ENCODE measurements at places on chromosomes 2 and 18.

- no peak for DNase-seq
Observed at GRCh38 chr2:17627434-17627833, 86.9 kb downstream of the VSNL1 start.

DNA sequence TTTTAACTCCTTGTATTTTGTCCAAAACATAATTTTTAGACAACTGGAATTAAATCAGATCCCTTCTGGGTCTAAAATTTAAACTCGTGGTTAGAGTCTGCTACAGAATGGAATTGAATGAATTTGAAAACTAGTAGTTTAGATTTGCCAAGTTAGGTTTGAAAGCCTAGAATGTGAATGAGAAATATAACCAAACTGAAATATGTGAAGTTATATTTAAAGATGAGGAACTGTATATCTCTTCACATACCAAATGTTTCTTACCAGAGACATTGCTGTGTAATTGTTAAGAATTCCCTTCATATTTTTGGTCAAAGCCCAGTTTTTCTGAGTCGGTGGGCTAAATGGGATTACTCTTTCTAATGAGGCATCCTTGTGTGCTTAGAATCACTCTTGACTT, 74.2 kb downstream of the LPIN1 start:
- no peak for DNase-seq

DNA sequence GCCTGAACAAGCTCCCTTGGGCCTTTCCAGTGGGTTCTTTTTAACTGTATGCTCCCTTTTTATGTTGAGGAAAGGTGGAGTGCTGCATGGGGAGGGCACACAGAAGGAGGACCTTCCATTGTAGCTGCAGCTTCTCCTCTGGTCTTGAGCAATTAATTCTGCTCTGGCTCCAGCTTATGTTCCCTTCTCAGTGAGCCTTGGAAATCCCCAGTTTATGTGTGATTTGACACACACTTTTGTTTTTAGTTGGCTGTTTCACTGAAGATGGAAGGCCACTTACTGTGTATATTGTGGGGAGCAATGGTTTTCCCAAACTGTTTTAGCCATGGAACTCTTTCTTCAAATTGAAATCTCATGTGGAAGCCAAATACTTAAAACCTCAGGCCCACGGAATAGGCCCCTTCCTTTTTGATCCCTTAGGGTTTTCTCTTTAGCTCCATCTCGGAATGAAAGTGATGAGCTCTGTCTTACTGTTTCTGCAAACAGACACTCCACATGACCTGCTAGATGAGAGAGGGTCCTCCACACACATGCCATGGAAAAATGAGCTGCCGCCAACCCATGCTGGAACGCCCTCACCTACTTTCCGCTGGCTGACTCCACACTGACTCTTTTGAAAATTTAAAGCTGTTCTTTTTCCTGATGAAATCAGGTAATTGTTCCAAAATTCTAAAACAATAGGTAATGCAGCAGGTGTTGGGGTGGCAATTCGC, 280.9 kb upstream of the SIX2 start:
- DNase-seq, result no peak

- no peak for DNase-seq
Observed at GRCh38 chr2:96762529-96763311, 2.0 kb downstream of the CNNM4 start.

DNA sequence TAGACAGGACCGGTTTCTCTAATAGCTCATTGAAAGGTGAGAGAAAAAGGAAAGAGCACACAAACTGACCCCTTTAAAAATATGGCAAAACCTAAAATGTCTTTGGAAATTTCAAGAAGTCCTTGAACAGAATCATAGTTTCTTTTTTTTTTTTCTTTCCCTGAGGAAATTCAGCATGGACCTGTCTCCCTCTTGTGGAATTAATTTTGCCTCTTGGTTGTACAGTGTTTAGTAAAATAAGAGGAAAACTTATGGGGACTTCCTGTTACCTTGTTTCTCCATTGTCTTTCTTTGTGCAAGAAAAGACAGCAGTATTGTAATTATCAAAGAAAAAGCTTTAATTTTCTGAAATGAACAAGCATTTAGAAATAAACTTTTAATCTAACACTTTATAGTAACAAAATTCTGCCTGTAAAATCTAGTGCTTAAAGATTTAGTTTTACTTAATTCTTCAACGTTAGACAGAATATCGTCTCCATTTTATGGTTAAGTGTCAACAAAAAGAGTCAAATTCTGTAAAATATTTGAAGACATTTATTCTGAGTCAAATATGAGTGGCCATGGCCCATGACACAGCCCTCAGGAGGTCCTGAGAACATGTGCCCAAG, 176.3 kb upstream of the NABP1 start:
- no peak for DNase-seq

GRCh38 chr2:1887106-1887505, 142.8 kb upstream of the PXDN start:
- no peak for DNase-seq

GRCh38 chr2:35973132-35973736, 382.3 kb upstream of the CRIM1 start:
- peak; percentile 53 for DNase-seq

GRCh38 chr2:98121149-98121548, 34.2 kb downstream of the VWA3B start:
- DNase-seq, result no peak

DNA sequence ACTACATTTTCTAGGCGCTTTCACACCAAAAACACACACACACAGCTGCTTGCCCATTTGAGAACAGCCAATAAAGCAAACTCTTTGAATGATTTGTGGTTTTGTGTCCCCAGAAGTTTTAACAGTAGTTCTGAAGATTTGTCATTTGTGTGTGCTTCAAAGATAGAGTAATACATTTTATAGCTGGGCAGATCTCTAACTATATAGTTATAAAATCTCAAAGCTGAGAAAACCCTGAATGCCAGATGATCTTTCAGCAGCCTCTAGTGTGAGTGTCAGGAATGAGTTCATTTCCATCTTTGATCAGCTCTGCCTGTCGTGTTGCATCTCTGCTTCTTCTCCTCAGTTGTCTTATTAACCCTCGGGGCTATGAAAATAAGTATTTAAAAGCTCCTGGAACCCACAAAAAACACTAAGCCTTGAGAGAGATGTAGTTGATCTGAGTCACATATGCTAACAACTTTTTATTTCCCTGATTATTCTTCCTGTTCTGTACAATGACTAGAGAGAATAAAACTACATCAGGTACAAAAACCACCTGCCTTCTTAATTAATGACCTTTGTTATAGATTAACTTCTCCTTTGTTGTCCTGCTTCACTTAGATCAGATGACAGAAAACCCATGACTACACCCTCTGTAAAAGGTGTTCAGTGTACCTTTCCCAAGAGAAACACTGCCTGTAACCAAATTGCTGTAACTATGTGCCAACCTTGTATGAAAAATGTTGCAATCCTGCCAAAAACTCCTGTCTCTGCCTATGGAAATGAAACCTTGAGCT, 30.0 kb upstream of the SLC3A1 start:
- no peak for DNase-seq

DNA sequence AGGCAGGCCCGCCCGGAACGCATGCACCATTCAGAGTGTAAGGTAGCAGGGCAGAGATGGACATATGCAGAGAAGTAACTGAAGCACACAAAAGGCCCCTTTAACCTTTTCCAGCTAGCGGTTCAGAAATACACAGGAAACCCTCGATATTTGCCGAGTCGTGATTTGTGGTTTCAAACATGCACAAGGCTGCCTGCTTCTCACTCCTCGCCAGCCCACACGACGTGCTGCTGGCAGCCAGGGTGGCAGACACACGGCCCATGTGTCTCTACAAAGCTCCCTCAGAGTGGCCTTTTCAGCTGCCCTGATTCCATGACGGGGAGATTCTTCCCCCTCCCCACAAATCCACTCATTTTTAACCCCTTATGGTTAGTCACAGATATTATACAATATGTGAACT, 23.6 kb downstream of the ZBTB7C start:
- DNase-seq, result no peak

- DNase-seq, result no peak
Observed at GRCh38 chr2:36409935-36410334, 54.4 kb downstream of the CRIM1 start.

- no peak for DNase-seq
Observed at GRCh38 chr2:9300214-9300613, 93.6 kb downstream of the ASAP2 start.

GRCh38 chr18:59813942-59814341, 85.9 kb upstream of the PMAIP1 start:
- DNase-seq, result no peak

GRCh38 chr18:21820033-21820810, 79.6 kb downstream of the MIB1 start:
- DNase-seq, result peak; percentile 43

DNA sequence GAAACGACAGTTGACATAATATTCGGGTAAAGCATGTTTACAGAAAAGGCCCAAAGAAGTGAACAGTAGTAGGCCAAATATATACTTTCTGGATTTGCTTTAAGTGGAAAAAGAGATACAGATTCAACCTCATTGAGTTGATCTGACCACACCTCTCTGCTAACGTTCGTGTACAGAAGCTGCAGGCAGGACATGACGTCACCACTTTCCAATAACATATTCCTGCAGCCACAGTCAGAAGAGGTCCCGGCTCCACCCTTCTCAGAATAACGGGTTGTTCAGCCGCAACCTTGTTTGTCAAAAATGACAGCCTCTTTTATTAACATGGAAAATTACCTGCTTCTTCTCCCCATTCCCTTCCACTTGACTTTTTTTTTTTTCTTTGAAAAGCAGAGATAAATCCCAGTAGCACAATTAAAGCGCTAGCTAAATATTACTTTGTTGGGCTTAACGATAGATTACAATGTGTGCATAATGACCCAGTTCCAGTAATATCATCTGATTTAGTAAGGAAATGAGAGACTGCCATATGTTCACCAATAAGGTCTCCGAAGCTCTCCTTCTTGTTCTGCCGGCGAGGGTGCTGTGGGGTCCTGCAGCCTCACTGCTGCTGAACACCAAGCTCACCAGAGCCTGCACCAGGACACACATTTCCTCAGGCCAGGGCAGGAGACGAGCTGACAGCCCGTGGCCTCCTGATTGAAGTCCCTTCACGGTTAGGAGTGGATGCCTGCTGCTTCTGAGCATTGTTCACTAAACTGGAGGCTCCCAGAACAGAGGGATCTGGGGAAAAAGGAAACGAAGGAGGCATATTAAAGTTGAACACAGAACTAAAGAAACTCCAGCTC, 451.0 kb upstream of the SALL3 start:
- DNase-seq, result no peak

GRCh38 chr2:232951891-232952290, 61.2 kb downstream of the NGEF start:
- DNase-seq, result no peak

- DNase-seq, result peak; percentile 7
Observed at GRCh38 chr2:127024769-127025358, 82.1 kb downstream of the BIN1 start.

- no peak for DNase-seq
Observed at GRCh38 chr18:58060254-58060653, 16.2 kb downstream of the NEDD4L start.

DNA sequence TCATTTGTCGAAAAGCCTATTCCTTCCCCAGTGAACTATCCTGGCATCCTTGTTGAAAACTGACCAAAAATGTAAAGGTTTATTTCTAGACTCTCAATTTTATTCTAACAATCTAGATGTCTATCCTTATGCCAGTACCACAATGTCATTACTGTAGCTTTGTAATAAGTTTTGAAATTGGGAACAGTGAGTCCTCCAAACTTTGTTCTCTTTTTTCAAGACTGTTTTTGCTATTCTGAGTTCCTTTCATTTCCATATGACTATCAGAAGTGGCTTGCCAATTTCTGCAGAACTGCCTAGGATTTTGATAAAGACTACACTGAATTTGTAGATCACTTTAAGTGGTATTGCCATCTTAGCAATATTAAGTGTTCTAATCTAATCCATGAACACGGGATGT, 9.7 kb downstream of the STARD7 start:
- DNase-seq, result no peak

DNA sequence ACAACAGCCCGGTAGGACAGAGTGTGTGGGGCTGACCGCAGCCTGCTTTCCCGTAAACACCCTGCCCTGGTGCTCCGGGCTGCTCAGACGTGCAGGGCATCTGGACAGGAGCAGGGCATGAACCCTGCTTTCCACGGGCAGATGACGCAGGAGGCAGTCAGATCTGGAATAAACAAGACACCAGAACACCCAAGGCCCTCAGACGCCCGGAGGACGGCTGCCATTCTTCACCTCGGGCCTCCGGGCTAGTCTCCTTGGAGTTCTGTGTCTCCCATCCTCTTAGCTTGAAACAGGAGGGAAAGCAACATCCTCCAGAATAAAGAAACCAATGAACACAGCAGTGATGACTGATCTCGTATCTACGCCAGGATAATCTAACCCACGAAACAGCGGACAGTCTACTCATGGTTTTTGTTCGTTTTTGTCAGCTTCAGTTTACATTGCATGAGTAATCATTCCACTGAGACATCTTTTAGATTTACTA, 7.3 kb downstream of the PXDN start:
- DNase-seq, result no peak

DNA sequence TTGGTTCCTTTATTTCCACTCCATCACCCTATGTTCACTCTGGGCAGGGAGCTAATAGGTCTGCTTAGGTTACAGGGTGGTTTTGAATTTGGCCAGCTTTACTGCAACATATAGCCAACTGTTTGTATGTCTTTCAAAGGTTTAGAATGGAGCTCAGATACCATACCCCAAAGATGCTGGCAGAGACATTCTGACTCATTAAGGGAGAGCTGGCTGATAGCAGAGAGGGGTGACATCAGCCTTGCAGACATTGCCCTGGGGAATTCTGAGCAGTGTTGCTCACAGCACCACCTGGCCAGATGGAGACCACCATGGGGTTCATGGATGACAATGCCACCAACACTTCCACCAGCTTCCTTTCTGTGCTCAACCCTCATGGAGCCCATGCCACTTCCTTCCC, 2.1 kb downstream of the PROKR1 start:
- DNase-seq, result no peak

- DNase-seq, result no peak
Observed at GRCh38 chr2:200216310-200216709, 90.2 kb upstream of the SPATS2L start.

DNA sequence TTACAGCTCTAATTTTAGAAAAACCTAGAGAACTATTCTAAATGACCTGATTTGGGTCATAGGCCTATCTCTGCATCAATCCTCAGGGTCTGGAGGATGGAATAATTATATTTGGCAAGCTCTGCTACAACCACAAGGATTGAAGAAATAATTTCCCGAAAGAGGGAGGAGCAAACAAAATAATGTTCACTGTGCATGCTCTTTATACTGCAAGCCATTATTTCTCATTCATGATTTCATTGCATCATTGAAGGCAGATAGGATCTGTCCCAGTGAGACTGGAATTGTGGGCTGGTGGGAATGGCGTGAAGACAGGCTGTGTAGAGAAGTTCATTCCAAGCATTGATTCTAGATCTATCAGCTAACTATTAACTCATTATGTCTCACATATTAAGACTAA, 12.7 kb upstream of the MAPRE2 start:
- DNase-seq, result no peak

GRCh38 chr18:58928386-58928785, 63.7 kb downstream of the ZNF532 start:
- DNase-seq, result no peak

- no peak for DNase-seq
Observed at GRCh38 chr2:79112269-79112668, 8.0 kb upstream of the REG1A start.

Measured in SW 1271 (cell line).